Adipocyte (in vitro differentiated cells): ENCODE measurements at places on chromosomes 11 and 22.

GRCh38 chr11:133947321-133947756 lies 9.4 kb downstream of the IGSF9B start:
- peak; percentile 74 for DNase-seq

- DNase-seq = no peak
Observed at GRCh38 chr11:73252577-73253191, 19.5 kb upstream of the P2RY6 start.

GRCh38 chr11:10522276-10522675 lies 18.7 kb downstream of the RNF141 start:
- no peak for DNase-seq

DNA sequence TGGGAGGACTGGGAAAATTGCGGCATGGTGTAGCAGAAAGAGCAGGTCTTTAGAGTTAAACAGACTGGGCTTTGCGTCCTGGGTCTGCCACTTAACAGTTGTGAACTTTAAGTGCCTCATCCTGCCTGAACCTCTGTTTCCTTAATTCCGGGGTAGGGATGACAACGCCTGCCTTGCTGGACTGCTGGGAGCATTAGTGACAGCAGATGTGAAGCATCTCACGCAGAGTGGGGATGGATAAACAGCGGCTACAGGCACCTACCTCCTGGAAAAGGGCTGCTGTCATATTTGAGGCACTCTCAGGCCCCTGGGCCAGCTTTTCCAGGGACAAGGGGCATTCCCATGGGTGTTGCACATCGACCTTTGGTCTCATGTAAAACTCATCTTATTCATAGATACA lies 572.2 kb downstream of the TBC1D22A start:
- DNase-seq = no peak

DNA sequence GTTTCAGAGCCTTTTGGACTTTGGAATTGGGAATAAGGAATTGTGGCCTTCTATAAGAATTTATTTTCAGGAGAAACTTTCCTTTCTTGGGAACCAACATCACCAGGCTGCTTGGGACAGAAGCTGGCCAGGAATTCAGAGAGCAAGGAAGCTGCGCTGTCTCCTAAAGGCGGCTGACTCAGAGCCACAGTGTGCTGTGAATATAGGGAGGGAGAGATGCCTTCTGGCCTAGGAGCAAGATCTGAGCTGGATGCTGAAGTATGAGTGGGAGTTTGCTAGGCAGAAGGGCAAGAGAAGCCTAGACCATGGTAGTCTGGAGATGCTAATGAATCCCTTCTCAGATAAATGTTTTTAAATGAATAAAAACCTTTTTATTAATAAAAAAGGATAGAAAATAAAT lies 213.7 kb upstream of the TBCEL start:
- no peak for DNase-seq

DNA sequence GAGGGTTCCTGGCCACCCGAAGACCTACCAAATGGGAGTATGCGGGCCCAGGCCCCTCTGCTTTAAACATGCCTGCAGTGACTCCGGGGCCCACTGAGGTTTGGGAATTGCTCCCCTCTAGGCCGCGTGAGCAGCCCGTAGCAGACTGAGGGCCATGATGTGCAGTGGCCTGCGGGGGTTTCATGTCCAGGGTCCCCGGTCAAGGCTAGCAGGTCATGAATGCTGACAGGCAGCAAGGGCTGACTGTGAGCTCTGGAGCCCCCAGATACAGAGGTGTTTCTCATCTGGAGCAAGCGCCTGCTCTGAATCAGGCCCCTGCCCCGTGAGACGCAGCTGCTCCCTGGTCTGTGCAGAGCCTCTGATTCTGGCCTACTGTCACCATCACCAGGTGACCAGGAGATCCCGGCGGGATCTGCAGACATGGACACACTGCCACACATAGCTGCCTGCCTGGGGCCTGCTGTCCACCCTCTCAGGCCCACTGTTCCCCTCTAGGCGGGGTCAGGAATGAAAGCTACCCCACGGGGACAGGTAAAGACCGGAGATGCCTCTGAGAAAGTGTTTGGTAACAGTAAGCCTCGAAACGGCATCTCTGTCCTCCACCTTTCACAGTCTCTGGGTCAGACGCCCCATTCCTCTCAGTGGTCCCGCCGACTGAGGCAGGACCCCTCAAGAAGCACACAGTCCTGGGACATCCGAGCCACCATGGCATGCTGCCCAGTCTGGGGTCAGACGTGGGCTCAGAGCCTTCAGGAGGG lies 73.3 kb downstream of the PARVB start:
- DNase-seq = no peak

GRCh38 chr22:49774499-49775151 lies 53.0 kb downstream of the BRD1 start:
- DNase-seq = no peak

- DNase-seq = peak; percentile 58
Observed at GRCh38 chr22:39574779-39575551, 4.4 kb downstream of the CACNA1I start.

GRCh38 chr11:107592813-107593212 lies 1.9 kb downstream of the ELMOD1 start:
- DNase-seq = peak; percentile 15

DNA sequence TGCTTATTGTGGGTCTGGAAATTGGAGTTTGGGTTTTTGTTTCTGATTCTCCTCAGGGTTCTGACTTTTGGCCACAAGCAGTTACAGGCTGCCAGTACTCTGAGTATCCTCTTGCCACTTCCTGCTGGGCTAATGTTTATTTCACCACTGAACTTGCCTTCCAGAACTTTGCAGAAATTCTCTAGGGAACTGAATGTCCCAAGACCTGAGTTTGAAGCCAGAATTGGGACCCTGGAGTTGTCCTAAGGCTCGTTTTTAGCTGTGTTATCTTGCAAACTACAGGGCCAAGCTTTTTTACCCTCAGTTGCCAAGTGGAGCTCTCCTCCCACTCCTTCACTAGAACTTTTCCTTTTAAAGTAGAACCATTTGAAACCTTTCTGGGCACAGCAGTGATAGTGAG lies 89.9 kb downstream of the FAT3 start:
- no peak for DNase-seq

GRCh38 chr22:19770349-19771220 lies 10.0 kb downstream of the TBX1 start:
- DNase-seq = no peak

DNA sequence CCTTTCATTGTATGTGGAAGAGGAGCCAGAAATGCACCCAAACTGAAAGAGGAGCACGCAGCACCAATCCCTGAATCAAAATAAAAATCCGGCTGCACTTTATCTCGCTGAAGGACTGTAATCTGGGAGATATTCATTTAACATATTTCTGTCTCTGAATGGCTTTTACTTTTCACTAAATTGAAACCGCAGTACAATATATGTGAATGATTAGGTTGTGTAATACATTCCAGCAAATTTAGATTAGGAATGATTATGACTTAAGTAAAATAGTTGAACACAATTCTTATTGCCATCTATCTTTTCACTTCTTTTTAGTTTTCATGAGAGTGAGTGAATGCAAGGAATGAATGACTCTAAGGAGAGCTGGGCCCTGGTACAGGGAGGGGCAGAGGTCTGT lies 232.1 kb downstream of the ST3GAL4 start:
- DNase-seq = peak; percentile 30

GRCh38 chr22:42475122-42475521 lies 42.9 kb upstream of the NFAM1 start:
- DNase-seq = no peak

DNA sequence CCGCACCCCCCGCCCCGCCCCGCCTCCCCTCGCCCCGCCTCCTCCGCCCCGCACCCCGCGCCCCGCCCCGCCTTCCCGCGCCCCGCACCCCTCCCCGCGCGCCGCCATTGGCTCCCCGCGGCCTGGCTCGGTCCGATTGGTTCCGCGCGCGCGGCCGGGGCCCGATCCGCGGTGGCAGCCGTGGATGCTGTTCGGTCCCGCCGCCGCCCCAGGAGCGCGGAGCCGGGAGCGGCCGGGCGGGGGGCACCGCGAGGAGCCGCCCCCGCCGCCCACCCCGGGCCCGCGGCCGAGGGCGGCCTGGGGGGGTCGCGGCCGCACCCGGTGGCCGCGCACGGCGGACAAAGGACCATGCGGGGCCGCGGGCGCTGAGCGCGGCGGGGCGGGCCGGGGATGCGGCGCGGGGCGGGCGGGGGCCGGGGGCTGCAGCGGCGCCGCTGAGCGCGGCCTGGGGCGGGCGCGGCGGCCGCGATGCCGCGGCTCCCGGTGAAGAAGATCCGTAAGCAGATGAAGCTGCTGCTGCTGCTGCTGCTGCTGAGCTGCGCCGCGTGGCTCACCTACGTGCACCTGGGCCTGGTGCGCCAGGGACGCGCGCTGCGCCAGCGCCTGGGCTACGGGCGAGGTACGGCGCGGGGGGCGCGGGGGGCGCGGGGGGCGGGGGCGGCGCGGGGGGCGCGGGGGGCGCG lies at the start of gene B4GALNT4:
B4GALNT4 (plus strand) TSS at position 164 of the 683 bp plus-strand sequence; CDS start at position 469, 305 bp downstream.
- peak; percentile 92 for DNase-seq

DNA sequence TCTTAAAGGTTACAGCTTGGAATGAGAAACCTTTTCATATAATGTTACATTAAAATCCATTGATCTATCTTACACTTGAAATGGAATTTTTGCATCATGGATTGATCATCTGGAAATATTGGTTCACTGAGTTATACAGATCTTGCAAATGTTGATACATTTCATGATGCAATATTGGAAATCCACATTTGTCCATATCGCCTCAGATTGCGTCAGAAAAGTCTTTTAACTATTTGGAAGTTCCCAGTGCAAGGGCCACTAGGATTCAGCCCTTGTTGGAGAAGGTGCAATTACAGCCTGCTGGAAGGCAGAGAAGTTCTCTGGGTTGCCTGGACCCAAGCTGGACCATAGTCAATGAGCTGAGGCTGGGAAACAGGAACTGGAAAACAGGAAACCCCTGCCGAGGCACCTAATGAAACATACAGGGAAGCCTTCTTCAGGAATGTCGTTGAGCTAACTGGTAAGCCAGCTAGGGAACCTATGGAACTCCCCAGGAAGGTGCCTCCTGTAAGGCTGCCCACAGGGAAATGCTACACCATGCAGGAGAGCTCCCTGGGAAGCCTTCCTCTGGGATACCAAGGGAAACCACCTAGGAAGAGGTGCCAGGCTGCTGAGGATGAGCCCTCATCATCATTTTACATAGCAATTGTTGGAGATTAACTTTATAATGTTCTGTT lies 600.4 kb upstream of the CADM1 start:
- no peak for DNase-seq

DNA sequence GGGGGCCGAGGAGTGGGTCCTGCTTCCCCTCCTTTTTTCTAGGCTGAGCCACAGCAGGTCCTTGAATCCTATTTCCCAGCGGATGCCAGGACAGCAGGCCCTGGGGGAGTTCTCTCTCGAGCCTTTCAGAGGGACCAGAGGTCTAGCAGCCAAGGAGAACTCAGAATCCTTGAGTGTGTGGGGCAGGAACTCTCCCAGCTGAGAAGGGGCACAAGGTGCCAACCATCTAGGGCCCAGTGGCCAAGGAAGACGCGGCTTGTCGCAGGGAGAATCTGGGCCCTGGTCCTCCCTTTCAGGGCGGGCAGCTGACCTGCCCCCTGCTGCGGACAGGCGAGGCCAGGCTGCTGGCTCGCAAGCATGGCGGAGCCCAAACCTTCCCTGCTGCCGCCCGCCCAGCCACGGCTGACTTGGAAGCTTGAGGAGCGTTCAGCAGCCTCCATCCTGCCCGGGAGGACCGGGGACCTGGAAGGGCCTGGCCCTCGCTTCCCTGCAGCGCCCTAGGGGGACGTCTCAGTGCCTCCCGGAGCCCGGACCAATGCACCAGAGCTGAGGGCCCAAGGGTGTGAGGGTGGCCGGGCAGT lies 972 bp upstream of the TSSC4 start:
- peak; percentile 45 for DNase-seq

DNA sequence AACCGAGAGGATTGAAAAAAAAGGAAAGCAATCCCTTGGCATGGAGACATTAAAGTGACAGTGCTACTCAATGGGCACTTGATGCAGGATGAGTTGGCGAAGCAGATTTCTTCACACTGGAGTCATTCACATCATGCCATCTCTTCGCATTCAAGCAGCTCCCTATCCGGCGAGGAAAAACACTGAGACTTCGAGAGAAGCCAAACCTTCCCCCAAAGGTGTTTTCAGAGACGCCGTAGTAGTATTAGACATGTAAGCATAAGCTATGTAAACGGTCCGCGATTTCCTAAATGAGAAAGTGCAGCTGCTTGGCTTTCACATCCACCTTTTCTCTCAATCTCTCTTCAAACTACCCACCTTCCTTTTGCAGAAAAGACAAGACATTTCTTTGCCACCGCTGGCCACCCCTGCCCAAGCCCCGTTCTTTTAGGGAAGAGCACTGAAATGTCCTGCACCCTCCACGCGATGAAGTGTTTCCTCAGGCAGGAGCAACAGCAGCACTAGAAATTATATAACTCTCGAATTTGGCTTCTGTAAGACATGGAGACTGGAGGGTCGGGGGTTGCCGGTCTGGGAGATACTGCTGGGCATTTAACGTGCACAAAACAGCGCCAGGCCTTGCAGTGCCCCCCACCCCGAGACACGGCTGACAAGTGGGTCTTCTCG lies at the start of gene DLG2:
DLG2 (minus strand) TSS at position 13 of the 666 bp plus-strand sequence.
- DNase-seq = peak; percentile 66

GRCh38 chr11:5467527-5467926 lies 18.4 kb downstream of the OR51I2 start:
- DNase-seq = no peak

DNA sequence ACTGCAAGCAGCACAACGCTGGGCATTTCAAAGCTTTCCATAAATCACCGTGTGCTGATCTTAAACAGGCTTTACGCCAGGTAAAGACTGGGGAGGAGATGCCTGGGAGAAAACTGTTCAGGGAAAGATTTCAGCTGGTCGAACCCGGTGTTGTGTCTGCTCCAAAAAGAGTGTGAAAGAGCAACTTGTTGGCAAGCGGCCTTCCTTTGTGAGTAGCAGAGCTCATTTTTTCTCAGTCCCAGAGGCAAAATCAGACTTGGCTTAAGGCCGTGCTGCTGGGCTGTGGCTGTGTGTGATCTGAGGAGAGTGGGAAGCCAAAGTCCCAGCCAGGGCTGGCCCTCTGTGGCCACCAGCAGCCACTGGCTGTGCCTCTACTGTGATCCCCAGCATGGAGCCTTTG lies 75.7 kb upstream of the E2F8 start:
- DNase-seq = no peak

DNA sequence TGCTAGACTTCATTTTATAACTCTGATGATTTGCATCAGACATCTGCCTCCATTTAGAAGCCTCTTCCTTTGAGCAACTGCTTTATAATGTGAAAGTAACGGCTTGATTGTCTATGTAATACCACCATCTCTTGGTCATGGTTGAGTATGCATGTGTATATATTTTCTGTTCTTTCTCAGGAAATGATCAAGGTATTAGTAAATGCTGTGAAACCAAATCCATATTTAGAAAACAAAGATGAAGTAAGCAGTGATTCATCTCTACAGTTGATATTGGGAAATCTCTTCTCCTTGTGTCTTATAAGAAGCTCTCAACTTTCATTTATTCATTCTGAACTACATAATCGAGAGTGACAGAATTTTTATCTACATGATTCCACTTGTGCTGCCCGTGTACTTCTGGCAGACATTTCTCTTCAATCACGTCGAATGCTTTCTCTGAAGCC lies 104.6 kb upstream of the ANO3 start:
- DNase-seq = peak; percentile 92

GRCh38 chr11:56624661-56625110 lies 10.0 kb upstream of the OR5M1 start:
- peak; percentile 35 for DNase-seq

DNA sequence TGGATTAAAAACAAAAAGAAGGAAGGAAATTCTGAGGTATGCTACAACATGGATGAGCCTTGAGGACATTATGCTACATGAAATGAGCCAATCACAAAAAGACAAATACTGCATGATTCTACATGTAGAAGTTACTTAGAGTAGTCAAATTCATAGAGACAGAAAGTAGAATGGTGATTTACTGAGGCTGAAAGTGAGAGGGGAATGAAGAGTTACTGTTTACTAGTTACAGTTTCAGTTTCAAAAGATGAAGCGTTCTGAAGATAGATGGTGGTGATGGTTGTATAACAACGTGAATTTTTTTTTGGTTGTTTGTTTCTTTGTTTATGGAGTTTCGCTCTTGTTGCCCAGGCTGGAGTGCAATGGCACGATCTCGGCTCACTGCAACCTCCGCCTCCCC lies 9.5 kb downstream of the OR5P2 start:
- no peak for DNase-seq
